ENCODE measurements at places on chromosomes 5 and 9.
A peak's percentile ranks its signal among the peaks of the same experiment; 100 is the strongest.

DNA sequence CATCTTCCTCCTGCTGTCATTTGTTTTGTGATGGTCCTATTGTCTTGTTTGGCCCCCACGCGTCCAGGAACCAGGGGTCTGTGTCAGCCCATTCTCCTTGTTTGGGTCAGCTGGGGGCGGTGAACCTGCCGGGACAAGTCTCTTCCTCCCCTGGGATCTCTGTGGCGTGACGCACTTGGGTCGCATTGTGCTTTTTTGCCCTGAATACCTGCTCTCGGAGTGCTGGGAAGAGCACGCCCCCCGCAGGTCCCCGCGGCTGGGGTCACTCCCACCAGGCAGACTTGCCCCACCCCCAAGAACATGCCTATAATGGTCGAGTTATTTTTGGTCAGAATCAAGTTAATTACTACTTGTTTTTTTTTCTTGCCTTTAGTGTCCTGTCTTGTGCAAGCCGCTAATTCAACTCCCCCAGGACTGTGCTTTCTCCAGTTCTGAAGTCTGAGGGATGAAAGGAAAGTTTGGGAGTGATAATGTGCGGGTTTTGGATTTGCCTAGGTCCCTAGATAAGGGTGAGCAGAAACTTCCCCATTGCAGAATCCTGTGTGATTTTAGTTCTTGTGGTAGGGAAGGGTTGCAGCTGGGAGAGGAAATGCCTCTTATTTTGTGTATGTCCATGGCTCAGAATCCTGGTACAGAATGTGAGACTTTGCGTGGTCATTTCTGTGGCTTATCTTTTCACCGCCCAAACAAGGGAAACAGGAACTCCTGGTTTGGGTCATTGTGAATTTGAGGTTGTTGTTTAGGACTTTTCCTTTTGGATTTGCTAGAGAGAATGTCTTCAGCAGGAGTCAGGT, 789 bp downstream of the ACER2 start:
- peak; percentile 4 for DNase-seq
- peaks cover 2% of the 10 kb centered on the region for H3K27me3 ChIP-seq
- no peaks in the 10 kb centered on the region for H3K36me3 ChIP-seq
- peak overlapping the region; percentile 80 for H3K27ac ChIP-seq
- H3K4me1 ChIP-seq: peaks cover 13% of the 10 kb centered on the region

DNA sequence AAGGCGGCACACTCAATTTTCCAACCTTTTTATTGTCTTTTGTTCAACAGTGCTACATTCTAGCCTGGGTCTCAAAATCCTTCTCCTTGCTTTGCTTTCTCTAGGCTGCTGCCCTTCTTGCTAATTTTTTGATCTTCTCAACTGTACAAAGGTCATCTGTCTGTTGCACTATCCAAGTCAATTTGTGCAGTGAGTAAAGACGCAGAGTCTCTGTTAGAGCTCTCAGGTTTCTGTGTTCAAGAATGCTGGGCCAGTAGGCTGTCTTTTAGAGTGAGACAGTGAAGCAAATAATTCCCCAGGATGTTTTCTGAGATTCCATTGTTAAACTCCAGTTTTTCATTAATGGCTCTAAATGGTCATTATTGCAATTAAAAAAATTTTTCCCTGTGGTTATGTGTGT, 255.7 kb upstream of the ACTBL2 start:
- H3K27ac ChIP-seq: no peak overlapping the region
- no peak for DNase-seq
- no peak overlapping the region for H3K4me3 ChIP-seq
- no peaks in the 10 kb centered on the region for H3K27me3 ChIP-seq
- H3K36me3 ChIP-seq: no peaks in the 10 kb centered on the region
- no peaks in the 10 kb centered on the region for H3K4me1 ChIP-seq

GRCh38 chr5:42930934-42931333, 109.2 kb downstream of the ANXA2R start:
- H3K27ac ChIP-seq: no peak overlapping the region
- no peak overlapping the region for H3K4me3 ChIP-seq
- no peaks in the 10 kb centered on the region for H3K4me1 ChIP-seq
- DNase-seq: no peak

- no peak overlapping the region for H3K4me3 ChIP-seq
- H3K27me3 ChIP-seq: no peaks in the 10 kb centered on the region
- peaks cover 18% of the 10 kb centered on the region for H3K4me1 ChIP-seq
These were observed 5.4 kb downstream of the PUM3 start for GRCh38 chr9:2838371-2839000.

- H3K4me3 ChIP-seq: no peak overlapping the region
- H3K36me3 ChIP-seq: no peaks in the 10 kb centered on the region
- H3K27me3 ChIP-seq: no peaks in the 10 kb centered on the region
- no peaks in the 10 kb centered on the region for H3K4me1 ChIP-seq
These were observed 167.6 kb upstream of the MAP1B start for GRCh38 chr5:71939452-71940230.

- DNase-seq: no peak
- H3K27ac ChIP-seq: no peak overlapping the region
- no peaks in the 10 kb centered on the region for H3K27me3 ChIP-seq
- no peaks in the 10 kb centered on the region for H3K4me1 ChIP-seq
These were observed 377.4 kb downstream of the PDE4D start for GRCh38 chr5:59516161-59516560.

DNA sequence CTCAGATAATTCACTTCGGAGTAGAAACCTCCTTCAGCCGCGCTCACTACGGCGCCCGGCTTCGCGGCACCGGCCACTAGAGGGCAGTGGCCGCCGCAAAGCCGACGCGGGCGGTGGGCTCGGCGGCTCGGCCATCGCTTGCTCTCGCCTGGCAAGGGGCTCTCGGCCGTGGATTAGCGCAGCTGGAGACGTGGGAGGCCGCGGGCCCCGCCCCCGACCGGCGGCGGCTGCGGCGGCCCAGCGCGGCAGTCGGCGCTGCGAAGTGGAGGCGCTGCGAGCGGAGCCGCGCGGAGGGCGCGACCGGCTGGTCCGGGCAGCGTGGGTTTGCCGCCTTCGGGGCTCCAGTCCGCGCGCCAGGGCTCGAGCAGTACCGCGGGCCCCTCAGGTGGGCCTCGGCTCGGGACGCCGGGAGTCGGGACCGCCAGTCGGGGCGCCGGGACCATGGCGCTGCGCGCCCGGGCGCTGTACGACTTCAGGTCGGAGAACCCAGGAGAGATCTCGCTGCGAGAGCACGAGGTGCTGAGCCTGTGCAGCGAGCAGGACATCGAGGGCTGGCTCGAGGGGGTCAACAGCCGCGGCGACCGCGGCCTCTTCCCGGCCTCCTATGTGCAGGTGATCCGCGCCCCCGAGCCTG, at the start of gene SNX18:
TSS of gene SNX18 (plus strand) at position 248 of the 634 bp plus-strand sequence. CDS start at position 442, 194 bp downstream.
- H3K4me3 ChIP-seq: peak within 1 kb of the TSS; percentile 86
- H3K27ac ChIP-seq: peak within 1 kb of the TSS; percentile 70
- peak; percentile 92 for DNase-seq
- peaks cover 36% of the 10 kb centered on the region for H3K36me3 ChIP-seq
- H3K27me3 ChIP-seq: peaks cover 29% of the 10 kb centered on the region
- peaks cover 39% of the 10 kb centered on the region for H3K4me1 ChIP-seq

DNA sequence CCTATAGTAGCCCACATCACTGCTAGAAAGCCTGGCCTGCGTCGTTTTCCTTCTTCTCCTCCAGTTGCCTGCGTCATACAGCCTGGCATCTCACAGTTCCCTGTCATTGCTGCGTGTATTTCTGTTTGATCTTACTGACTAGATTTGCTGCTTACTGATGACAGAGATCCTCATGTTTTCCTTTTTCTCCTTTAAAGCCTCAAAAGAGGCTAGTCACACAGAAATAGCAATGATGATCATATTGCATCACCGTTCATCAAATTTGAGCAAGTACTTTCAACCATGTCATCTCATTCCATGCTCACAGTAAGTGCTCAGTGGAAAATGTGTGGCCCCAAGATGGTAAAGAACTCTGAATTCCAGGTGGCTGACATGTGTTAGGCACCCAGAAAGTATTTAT, 76.8 kb downstream of the MVB12B start:
- H3K4me1 ChIP-seq: peaks cover 8% of the 10 kb centered on the region
- DNase-seq: no peak
- no peaks in the 10 kb centered on the region for H3K36me3 ChIP-seq
- no peak overlapping the region for H3K27ac ChIP-seq
- no peak overlapping the region for H3K4me3 ChIP-seq
- H3K27me3 ChIP-seq: peaks cover 46% of the 10 kb centered on the region

- no peak for DNase-seq
- H3K36me3 ChIP-seq: no peaks in the 10 kb centered on the region
- no peak overlapping the region for H3K27ac ChIP-seq
- H3K27me3 ChIP-seq: no peaks in the 10 kb centered on the region
These were observed 62.0 kb downstream of the RASGRF2 start for GRCh38 chr5:81021951-81022687.

GRCh38 chr9:14616188-14616982, 76.8 kb downstream of the ZDHHC21 start:
- no peak overlapping the region for H3K27ac ChIP-seq
- DNase-seq: no peak
- no peak overlapping the region for H3K4me3 ChIP-seq
- no peaks in the 10 kb centered on the region for H3K4me1 ChIP-seq
- no peaks in the 10 kb centered on the region for H3K27me3 ChIP-seq

GRCh38 chr9:26856413-26857032, 36.1 kb downstream of the CAAP1 start:
- H3K27ac ChIP-seq: no peak overlapping the region
- H3K36me3 ChIP-seq: peaks cover 19% of the 10 kb centered on the region
- no peak overlapping the region for H3K4me3 ChIP-seq
- no peaks in the 10 kb centered on the region for H3K4me1 ChIP-seq

DNA sequence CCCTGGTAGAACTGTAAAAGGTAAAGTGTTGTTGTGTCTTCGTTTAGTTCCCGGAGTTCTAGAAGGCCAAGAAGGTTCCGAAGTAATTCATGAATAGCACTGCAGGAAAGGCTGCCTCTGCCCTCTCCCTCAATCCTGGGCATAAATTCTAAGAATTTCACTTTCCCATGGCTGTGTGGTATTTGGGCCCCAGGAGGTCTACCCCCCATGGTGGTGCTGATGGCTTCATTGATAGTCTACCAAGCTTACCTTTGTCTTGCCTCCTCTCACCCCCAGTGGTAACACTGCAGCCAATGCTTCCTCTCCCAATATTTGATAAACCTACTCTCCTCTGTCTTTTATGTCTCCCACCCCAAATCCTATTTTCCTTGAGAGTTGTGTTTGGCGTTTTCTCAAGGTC, 39.5 kb downstream of the ADAMTS16 start:
- H3K36me3 ChIP-seq: no peaks in the 10 kb centered on the region
- H3K4me3 ChIP-seq: no peak overlapping the region
- DNase-seq: no peak
- H3K27me3 ChIP-seq: peaks cover 3% of the 10 kb centered on the region
- H3K4me1 ChIP-seq: no peaks in the 10 kb centered on the region

GRCh38 chr9:111959468-111960359, 63.1 kb downstream of the UGCG start:
- DNase-seq: no peak
- no peak overlapping the region for H3K27ac ChIP-seq
- no peaks in the 10 kb centered on the region for H3K36me3 ChIP-seq
- no peak overlapping the region for H3K4me3 ChIP-seq
- H3K4me1 ChIP-seq: peaks cover 8% of the 10 kb centered on the region
- H3K27me3 ChIP-seq: peaks cover 20% of the 10 kb centered on the region

DNA sequence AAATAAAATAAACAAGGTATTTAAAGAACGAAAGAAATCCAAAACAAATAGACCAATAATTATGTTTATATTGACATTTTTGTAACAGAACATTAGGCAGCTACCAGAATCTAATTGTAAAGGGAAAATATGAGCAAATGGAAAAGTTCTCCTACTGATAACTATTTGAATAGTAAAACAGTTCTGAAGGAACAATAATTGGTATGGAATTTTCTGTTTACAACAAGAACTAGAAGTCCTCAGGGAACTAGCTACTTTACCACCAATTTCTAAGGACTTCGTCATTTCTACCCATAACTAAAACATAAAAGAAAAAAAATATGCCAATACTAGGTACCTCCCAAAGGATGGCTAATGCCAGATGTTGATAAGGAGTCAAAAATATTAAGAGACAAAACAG, 58.5 kb downstream of the AP3B1 start:
- no peak overlapping the region for H3K27ac ChIP-seq
- no peaks in the 10 kb centered on the region for H3K27me3 ChIP-seq
- no peak for DNase-seq
- peaks cover 16% of the 10 kb centered on the region for H3K36me3 ChIP-seq

DNA sequence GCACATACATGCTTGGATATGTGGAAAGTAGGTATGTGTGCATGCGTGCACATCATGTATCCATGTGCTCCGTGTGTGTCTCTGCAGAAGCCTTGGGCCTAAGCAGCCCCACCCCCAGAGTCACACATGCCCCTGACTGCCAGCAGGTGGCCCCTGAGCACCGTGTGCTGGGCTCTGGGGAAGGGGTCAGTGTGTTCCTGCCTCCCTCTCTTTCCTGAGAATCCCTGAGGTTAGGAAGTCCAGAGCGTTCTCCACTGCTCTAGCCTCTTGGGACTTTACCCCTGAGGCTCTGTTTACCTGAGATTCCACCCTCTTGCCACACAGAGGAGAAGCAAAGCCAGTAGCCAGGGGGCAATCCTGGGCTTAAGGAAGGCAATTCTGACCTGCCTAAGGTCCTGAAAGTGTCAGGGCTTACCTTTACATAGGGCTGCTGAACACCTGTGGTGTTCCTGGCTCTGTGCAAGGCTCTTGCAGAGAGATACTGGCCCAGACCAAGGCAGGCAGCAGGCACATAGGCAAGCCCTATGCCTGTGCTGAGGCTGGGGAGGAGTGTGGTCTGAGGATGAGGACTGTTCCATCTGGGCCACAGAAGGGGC, 207.3 kb downstream of the TMEM38B start:
- no peaks in the 10 kb centered on the region for H3K4me1 ChIP-seq
- H3K27ac ChIP-seq: no peak overlapping the region
- no peak overlapping the region for H3K4me3 ChIP-seq
- no peaks in the 10 kb centered on the region for H3K36me3 ChIP-seq
- peaks cover 16% of the 10 kb centered on the region for H3K27me3 ChIP-seq
- no peak for DNase-seq

DNA sequence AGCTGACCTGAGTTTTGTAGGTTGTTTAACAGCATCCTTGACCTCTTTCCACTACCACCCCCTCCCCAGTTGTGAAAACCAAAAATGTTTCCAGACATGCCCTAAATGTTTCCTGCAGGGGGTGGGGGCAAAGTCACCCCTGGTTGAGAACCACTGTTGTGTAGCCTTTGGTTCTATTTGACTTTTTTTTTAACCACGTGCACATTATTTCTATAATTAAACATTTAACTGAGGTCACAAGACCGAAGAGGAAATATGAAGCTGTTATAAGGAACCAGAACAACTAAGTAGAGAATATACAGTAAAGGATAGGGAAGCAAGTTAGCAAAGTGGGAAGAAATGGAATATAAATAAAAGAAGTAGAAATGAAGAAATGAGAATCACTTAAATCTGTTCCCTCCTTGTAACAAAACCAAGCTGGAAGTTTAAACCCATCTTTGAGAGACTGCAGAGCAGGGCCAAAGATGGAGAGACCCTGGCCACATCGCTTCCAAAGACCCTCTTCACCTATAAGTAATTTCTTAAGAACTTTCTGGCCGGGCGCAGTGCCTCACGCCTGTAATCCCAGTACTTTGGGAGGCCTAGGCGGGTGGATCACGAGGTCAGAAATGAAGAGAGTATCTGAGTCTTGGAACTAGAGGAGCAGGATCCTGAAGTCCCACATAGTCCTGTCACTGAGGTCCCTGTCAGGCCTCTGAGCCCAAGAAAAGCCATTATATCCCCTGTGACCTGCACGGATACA, 14.4 kb downstream of the SIT1 start:
- H3K27me3 ChIP-seq: no peaks in the 10 kb centered on the region
- no peak overlapping the region for H3K27ac ChIP-seq
- H3K4me3 ChIP-seq: no peak overlapping the region
- no peak for DNase-seq

Data from T-helper 2 cell treated with Interferon-gamma antibody and Interleukin-4, amounts not matched to agents 5 μg/mL and 100 μg/mL, for 36 hours (primary cell).